NCI-H526 (cell line): ENCODE measurements at places on chromosomes 1 and 21.

DNA sequence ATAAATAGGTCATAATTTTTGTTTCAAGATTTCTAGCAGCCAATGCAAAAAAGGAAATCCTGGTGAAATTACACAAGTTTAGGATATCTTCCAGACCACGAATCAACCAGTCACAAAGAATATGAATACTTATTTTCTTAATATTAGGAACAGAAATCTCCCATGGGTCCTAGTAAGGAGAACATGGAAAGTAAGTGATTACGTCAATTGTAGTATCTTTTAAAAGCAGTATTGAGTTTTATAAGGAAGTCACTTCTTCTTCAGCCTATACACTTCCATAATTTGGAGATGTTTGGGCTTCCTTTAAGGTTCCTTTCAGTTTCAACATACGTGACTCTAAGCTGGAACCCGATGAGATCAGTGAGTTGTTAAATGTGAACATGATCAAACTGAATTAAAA, 534.5 kb downstream of the USP25 start:
- DNase-seq: no peak

DNA sequence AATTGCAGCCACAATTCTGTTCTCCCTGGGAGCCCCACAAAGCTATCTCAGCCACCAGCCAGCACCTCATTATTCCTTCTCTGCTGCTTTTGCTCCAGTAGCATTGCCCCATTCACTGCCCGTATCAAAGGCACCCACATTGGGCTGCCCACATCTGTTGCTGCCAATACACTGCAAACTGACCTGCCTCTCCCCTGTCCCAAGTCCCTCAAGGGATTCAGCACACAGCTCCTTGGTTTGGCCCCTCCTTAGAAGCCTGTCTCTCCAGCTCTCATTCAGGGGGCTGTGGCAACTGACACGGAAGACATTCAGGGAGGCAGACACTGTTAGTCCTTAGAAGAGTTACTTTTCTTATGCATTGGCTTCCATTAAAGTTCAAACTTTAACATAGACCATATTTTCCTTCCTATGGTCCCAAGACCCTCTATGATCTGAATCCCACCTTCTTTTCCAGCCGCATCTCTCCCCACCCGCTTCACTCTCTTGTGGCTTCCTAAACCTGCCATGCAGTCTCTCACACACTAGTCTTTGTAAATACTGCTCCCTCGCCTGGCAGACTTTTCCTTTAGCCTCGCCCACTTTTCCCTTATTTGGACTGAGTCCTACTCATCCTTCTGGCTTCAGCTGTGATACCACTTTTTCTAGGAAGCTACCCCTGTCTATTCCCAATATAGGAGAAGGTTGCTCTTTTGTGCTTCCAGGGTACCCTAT, 19.3 kb upstream of the KLHDC8A start:
- peak; percentile 35 for DNase-seq

DNA sequence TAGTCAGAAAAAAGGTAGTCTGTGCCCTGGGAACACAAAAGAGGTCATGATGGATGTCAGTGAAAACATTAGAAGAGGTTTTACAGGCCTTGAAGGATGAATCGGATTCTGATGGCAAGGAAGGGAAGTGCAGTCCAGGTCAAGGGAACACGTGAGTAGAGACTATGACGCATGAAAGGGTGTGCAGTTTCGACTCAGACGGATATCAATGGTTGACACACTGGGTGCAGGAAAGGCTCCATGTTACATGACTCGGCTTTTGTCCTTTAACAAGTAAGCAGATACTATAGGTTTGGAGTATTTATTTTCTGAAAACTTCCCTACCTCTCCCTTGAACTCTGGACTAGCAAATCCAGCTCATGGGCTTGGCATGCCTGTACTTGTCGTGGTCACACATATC, 55.3 kb downstream of the SEC16B start:
- DNase-seq: no peak

GRCh38 chr1:112704934-112705627, 1.8 kb downstream of the RHOC start:
- DNase-seq: peak; percentile 94

DNA sequence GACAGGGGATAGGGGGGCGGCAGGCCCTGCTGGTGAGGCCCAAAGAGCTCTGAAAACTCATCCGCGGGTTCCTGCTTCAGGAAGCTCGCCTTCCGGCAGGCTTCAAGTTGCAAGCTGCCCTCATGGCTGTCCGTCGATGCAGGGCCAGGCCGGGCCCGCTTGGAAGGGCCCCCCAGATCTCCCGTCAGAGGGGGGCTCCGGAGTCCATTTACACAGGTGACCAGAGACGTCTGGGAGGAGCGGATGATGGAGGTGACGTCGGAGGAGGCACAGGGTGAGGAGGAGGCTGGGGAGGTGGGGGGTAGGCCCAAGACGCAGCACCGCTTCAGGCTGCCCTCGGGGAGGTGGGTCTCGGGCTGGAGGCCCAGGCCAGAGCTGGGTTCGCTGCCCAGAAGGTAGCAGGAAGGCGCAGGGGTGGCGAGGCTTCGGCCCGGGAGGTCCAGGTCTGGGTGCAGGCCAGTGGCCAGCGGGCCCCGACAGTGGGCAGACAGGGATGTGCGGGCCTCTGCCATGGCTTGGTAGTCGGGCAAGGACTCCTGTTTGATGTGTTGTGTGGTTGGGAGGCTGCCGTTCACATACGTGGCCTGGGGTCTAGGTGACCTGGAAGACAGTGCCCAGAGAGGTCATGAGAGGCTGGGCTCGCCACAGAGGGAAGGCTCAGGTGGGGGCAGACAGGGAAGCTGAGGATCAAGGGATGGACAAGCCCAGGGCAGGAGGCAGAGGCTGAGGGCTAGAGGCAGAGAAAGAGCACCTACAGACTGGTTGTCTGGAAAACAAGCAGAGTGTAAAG, 135.4 kb downstream of the DMRTB1 start:
- DNase-seq: no peak
